Activated T-helper 17 cell treated with anti-CD3 and anti-CD28 coated beads, Interleukin-2, amount 50 U/mL, for 72 hours (primary cell): ENCODE measurements at places on chromosomes 3 and 15. TPM values are rescaled to one million over a fixed set of nuclear protein-coding genes. Genes with fewer than 3 reads are reported as not detected.
A peak's percentile ranks its signal among the peaks of the same experiment; 100 is the strongest.

DNA sequence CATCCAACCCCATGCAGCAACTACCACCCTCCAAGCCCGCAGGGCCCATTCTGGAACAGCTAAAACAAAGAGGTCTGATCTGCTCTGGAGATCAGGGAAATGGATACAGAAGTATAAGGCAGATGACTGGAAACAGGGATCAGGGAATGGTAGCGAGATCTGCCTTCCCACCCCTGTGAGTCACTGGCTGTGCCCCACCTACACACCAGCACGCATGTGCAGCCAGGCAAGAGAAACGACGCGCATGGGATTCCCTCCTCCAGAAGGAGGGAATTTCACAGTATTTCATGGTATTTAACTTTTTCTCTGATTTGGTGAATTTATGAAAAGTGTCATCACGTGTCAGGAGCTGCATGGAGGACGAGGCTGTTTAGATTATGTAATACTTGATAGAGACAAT is 116.7 kb downstream of the ARRDC4 start:
- no peak for ATAC-seq

GRCh38 chr15:40290918-40291574 is 8.2 kb upstream of the ANKRD63 start:
- ATAC-seq = no peak

- ATAC-seq = no peak
These were observed 94.3 kb upstream of the SGO1 start for GRCh38 chr3:20280257-20280656.

DNA sequence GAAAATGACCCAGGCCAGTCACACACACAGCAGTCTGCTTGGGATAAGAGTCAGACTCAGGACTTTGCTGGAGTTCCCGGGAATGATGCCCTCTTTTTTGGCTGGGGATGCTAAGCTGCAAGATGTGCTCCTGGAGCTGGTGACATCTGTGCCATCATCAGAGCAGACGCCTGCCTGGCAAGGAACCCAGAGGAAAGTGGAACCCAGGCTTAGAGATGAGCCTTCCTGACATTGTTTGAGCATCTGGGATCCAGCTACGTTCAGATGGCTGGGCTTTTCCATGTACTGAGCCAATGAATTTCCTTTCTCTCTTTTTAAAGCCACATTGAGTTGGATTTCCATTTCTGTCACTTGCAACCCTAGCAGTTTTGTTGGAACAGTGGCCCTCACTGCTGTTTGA is 53.3 kb downstream of the EBLN2 start:
- no peak for ATAC-seq

GRCh38 chr3:134353831-134354611 is 20.2 kb downstream of the AMOTL2 start:
- no peak for ATAC-seq

DNA sequence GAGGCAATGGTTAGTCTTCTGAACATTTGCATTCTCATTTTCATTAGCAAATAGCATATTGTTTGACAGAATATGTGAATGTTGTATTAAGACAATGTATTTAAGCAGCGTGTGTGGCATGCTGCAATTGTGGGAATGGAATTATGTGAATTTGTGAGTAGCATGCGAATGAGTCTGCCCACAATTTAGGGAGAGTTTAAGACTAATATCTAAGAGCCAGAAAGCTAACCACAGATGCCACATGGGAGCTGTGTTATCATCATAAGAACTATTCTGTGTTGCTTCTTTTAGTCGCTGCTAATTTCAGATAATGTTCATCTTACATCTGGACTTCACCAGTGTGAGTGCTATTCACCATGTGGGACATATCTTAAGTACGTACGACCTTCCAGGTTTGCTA is 494.5 kb downstream of the RBMS3 start:
- no peak for ATAC-seq

GRCh38 chr15:78944202-78944625 is 632 bp downstream of the CTSH start:
- peak; percentile 49 for ATAC-seq

- ATAC-seq = no peak
These were observed 1.3 kb upstream of the PRKAR2A start for GRCh38 chr3:48848816-48849515.

- ATAC-seq = no peak
These were observed 38.4 kb downstream of the SPSB4 start for GRCh38 chr3:141089339-141090152.

- ATAC-seq = no peak
These were observed 75.3 kb upstream of the RPL35A start for GRCh38 chr3:197874653-197875052.

DNA sequence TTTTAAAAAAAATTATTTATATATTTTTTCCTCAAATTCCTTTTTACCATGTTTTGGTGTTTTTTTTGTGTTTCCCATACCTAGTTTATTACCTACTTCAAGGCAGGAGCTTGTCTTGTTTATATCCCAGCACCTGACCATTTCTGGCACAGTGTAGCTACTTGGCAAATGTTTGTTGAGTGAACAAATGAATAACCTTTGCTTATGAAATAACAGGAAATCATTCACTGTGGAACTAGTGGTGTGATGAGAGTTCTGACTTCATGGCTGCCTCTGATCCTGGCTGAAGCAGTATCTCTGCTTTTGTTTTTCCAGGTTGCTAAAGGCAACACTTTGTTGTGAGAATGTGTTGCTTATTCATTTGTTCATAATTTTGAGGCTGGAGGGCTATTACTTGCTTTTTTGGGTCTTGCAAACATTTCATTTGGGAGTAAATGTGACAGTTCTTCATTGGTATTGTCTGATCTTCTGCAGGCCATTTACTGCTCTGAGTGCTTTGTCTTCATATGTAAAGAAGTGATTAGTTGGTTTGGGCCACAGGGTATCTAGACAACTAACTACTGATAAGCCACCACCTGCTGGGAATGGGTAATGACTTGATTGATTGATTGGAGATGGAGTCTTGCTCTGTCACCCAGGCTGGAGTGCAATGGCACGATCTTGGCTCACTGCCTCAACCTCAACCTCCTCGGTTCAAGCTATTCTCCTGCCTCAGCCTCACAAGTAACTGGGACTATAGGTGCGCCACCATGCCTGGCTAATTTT is 5.7 kb downstream of the RAD54L2 start:
- ATAC-seq = no peak

GRCh38 chr15:89494941-89495637 is 1.3 kb downstream of the RHCG start:
- peak; percentile 32 for ATAC-seq

DNA sequence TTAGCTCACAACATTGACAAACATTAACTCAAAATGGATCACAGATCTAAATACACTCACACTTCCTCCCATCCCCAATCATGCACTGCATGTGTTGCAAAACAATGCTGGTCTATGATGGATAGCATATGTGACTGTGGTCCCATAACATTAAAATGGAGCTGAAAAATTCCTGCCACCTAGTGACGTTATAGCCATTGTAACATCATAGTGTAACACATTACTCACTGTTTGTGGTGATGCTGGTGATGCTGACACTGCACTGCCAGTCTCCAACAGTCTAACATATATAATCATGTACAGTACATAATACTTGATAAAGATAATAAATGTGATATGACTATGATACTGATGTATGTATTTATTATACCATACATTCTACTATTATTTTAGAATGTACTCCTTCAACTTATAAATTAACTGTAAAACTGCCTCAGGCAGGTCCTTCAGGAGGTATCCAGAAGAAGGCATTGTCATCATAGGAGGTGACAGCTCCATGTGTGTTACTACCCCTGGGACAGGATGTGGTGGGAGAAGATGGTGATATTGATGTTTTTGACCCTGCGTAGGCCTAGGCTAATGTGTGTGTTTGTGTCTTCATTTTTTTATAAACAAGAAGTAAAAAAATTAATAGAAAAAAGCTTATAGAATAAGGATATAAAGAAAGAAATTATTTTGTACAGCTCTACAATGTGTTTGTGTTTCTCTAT is 41.3 kb downstream of the TXNRD3 start:
- ATAC-seq = peak; percentile 40

DNA sequence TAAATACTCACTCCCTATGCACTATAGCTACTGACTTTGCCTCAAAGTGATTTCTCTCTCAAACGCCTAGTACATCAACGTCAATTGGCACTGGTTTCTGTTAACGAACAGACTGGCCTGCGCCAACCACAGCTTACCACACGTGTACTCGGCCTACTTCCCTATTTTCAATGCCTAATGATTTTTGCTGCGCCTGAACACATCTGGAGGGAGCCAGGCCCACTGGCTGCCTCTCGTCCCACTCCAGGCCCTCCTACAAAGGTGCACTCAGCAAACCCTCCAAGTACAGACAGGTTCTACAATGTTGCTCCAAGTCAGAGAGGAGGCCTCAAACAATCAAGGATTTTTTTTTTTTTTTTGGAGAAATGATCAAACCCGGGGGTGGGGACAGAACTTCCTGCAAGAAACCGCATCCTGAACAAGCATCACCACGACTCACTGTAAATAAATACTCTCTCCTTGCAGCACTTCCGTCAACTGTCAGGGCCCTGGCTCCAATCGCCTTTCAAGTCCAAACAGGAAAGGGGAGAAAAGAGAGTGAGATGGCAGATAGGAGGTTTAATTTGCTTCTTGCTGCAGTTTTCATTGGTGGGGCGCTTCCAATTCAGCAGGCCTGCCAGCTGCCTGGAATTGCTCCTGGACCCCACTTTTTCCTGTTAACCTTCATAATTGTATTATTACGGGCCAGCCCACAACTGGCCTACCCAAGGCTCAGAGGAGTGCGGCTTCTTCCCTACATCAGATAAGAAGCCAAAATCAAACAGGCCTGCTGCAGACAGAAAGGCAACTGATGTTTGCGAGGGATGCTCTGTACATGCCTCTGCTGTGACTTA is 139.3 kb downstream of the FOXP1 start:
- ATAC-seq = peak; percentile 70

DNA sequence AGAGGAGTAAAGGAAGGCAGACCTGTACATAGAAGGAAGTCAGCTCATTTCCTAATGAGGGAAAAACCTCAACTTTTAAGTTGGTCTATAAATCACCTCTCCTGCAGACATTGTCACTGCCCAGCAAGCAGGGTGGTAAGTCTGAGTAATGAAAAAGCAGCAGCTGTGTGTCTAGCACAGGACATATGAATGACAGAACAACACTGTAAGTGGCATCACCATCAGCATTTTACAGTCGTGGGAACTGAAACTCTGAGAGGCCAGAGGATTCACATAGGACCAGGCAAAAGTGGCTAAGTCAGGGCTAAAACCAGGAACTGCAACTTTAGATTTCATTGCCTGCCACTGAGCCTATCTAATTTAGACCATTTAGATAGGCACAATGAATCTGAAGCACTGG is 235.6 kb downstream of the CLSTN2 start:
- no peak for ATAC-seq

DNA sequence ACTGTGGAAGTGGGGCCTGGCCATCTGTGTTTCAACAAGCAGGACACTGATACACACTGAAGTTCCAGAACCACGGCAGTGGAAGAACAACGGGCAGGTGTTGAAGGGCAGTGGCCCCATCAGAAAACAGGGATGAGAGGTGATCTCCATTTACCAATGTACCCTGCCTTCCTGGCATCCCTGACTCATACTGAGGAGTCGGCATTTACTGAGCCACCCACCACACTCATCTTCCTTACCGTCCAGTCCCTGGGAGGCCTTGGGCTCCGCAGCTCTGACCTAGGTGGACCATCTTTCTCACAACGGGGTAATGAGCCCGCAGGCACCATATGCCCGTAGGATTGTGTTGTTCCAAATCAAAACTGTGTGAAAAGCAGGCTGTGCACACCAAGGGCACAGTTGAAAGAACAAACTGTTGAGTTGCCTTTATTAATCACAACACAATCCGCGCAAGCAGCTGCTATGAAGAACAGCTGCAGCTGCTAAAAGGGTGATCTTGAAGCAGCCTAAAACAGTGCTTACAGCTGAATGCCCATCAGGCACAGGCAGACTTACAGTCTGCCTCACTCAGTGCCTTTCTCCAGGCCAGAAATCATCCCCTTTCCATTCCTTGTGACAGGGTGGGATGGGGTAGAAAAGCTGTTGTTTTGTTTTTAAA is 12.9 kb downstream of the MB21D2 start:
- ATAC-seq = no peak

DNA sequence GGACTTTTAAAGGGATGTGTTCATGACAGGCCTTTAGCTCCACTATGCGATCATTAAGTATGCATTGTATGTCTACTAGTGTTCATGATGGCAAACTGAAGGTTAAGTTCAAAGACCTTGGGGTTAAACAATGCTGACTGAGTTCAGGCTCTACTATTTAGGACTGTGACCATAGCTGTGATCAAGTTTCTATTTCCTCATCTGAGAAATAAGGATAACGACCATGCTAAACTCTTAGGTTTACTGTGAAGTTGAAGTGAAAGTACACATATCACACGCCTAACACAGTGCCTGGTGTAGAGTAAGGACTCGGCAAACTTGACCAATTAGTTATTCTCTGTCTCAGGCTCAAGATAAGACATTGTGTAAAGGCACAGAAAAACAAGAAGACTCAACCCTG is 243.2 kb downstream of the MBNL1 start:
- no peak for ATAC-seq

DNA sequence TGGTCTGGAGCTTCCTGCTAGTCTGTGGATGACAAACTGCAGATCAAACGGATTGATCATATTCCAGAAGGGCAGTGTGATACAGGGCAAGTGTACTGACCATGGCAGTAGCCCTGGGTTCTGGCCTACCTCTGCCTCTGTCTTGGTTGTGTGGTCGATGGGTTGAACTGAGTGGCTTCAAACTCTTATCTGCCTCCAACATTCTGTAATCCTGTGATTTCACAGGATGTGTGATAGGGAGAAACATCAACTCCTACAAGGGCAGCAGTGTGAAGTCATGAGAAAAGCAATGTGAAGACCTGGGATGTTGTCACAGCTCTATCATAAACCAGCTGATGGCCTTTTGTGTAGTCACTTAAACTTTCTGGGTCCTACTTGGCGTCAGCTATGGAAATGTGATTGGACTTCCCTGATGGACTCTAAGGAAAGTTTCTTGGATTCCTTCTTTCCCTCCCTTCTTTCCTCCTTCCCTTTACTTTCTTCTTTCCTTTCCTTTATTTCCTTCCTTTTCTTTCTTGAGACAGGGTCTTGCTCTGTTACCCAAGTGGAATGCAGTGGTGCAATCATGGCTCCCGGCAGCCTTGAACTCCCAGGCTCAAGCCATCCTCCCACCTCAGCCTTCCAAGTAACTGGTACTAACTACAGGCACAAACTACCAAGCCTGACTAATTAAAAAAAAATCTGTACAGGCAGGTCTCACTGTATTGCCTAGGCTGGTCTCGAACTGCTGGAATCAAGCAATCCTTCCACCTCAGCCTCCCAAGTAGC is 114.8 kb downstream of the BBX start:
- ATAC-seq = no peak

DAZL gene
- 0.13 TPM for total RNA-seq

EPHB1 gene
- 1.3 TPM for total RNA-seq

ARNT2 gene
- total RNA-seq = 0.21 TPM

DUOXA2 gene
- total RNA-seq = 0.13 TPM

PTX3 gene
- 0.19 TPM for total RNA-seq

RYR3 gene
- total RNA-seq = not detected

GRAMD2A gene
- not detected for total RNA-seq

PARP15 gene
- total RNA-seq = 15.0 TPM

IGSF11 gene
- 0.24 TPM for total RNA-seq

MYH15 gene
- total RNA-seq = 0.42 TPM
